Activated CD4-positive, alpha-beta T cell treated with anti-CD3 and anti-CD28 coated beads, Interleukin-2, amount 10 ng/mL, durations not matched to agents 24 days and 14 days (primary cell): ENCODE measurements at places on chromosomes 4 and X.

GRCh38 chrX:69424161-69424560 lies 80.0 kb upstream of the NALF2 start:
- DNase-seq, result no peak

DNA sequence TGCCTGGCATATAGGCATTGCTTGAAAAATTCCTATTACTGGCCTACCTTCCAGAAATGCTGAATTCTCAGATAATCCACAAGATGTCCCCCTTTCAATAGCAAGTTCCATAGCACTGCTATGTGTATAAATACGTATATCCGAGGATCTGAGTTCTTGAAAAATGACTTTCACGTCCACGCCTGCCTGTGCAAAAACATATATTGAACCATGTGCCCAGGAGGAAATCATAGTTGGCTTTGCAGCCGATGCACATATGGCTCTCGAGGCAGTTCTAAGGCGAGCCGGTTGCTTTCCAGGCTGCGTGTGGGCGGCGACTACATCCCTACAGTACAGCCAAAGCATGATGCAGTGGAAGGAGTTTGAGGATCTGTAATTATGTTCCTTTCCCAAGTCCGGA lies 55.4 kb upstream of the ESX1 start:
- DNase-seq, result no peak

- peak; percentile 65 for DNase-seq
These were observed 2375.8 kb upstream of the TENM3 start for GRCh38 chr4:179867300-179867878.

- DNase-seq, result no peak
These were observed 59.5 kb downstream of the RXFP1 start for GRCh38 chr4:158581161-158581560.

GRCh38 chr4:74714611-74715130 lies 79.7 kb downstream of the BTC start:
- DNase-seq, result no peak

GRCh38 chr4:53653484-53654053 lies 62.3 kb upstream of the LNX1 start:
- DNase-seq, result no peak

DNA sequence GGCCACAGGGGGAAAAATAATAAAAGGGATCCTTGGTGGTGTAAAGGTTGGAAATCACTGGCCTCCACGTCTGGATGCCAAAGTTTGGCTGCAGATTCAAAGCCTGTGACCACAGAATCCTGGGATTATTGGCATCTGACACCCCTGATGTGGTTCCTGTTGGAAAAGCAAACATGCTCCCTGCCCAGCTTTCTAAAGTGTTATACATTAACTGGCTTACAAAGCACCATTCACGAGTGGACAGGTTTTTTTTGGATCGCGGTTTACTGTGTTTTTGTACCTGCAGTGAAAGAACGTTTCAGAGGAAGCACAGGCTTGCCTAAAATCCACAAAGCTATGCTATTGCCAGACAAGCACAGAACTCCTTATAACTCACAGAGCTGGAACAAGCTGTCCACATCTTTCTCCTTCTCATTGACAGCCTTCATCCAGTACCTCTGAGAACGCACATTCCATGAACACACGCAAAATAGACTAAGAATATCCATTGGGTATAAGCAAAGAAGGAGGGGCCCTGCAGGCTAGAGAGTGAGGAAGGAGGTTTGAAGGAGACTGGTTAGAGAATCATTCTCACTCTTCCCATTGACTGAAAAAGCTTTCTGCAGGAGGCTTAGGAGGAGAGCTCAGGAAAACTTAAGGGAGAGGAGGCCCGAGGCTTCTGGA lies 14.5 kb upstream of the CAPN6 start:
- no peak for DNase-seq

DNA sequence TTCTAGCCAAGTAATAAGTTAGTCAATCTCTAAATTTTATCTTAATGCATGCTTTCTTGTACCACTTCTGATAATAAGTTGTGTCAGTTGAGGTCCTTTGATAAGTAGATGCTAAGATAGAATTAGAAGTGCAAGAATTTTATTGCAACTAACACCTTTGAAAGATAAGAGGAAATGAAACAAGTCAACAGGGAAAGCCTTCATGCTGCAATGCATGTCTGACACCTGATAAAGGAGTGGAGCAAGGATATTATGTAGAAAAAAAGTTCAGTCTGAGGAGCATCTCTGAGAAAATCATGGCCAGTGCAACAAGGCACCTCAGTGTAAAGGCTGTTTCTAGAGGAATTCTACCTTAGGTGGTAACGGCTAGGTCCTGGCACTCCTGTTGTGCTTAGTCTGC lies 210.7 kb upstream of the PPP1R2C start:
- no peak for DNase-seq

GRCh38 chr4:107183155-107183774 lies 147.2 kb upstream of the DKK2 start:
- DNase-seq, result peak; percentile 65

DNA sequence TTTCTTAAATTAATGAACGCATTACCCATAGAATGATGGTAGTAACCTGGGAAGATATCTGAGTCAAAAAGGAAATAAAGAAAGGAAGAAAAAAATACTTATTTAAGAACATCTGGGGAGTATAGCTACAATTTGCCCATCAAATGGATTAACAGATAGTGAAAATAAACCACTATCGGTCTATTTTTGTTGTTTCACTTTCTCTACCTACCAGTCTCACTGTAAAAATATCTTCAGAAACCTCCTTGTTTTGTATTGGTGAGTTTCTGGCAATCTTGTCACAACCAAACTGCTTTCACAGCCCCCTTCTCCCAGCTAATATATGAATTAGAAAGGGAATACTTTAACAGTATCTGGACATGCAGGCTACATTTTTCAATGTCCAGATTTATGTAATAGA lies 783.5 kb downstream of the STPG2 start:
- no peak for DNase-seq

- DNase-seq, result peak; percentile 82
These were observed 119.5 kb upstream of the AFF2 start for GRCh38 chrX:148380650-148381561.

DNA sequence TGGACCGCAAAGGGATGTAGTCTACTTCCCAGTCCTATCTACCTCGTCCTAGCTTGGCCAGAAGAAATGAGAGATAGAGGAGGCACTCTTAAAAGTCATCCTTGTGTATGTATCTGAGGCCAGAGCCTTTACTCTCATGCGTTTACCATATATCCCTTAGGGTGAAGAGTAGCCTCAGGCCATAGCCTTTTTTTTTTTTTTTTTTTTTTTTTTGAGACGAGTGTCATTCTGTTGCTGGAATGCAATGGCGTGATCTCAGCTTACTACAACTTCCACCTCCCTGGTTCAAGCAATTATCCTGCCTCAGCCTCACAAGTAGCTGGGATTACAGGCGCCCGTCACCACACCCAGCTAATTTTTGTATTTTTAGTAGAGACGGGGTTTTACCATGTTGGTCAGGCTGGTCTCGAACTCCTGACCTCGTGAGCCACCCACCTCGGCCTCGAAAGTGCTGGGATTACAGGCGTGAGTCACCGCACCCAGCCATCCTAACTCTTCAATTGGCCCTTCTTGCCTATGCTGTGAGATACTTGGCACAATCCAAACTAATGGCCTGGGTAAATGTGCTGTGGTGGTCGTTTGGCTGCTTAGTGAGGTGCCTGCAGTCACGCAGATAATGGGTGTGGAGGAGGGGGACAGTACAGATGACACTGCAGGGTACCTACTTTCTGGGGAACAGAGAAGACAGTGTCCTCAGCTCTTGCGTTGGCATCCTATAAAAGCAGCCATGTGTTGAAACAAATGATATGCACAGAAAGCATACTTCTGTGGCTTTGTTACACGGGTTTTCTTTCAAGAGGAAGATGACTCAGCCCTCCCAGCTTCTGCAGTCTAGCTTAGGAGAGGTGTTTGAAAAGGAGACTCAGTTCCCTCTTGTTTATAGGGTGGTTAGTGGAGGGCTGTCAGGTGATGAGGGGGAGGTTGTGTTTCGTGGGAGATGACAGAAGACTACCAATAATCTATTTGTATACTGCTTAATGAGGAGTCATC lies 10.4 kb upstream of the DGAT2L6 start:
- DNase-seq, result peak; percentile 54

- no peak for DNase-seq
These were observed 136.2 kb downstream of the KIT start for GRCh38 chr4:54793856-54794422.

DNA sequence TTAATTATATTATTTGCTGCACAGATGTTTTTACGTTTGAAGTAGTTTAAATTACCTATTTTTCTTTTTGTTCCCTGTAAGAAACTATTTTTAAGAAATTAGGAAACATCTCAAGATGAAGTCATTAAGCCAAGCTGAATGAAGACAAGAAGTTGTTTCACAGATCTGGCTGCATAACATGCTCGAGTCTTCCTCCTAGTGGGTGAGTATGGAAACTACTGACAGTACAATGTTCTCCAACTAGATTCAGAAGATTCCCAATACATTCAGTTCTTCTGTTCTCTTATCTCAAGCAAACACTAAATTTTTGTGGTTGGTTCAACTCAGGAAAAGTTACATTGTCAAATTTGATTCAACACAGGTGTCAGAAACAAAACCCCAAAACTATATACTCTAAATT lies 256.8 kb upstream of the VCX start:
- no peak for DNase-seq

DNA sequence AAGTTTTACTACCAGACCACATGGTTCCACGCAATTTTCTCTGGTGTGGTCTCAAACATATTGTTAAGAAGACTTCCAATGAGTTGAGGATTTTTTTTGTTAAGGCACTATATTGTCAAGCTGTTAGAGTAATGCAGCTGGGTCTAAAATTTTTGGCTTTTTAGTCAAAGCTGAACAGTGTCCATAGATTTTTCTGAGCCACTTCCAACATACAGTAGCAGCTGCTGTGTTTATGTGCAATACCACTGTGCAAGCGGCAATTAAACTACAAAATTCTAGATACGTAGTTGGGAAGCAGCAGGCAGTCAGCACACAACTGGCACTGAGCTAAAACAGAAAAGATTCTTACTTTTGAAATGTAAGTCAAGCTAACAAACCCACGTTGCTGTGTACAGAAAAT lies 1551.1 kb upstream of the AGA start:
- no peak for DNase-seq

GRCh38 chr4:17667253-17667652 lies 52.8 kb downstream of the MED28 start:
- no peak for DNase-seq

GRCh38 chrX:39883666-39884065 lies 214.1 kb downstream of the BCOR start:
- peak; percentile 68 for DNase-seq

- no peak for DNase-seq
These were observed 703.5 kb upstream of the GRID2 start for GRCh38 chr4:91600301-91600700.

DNA sequence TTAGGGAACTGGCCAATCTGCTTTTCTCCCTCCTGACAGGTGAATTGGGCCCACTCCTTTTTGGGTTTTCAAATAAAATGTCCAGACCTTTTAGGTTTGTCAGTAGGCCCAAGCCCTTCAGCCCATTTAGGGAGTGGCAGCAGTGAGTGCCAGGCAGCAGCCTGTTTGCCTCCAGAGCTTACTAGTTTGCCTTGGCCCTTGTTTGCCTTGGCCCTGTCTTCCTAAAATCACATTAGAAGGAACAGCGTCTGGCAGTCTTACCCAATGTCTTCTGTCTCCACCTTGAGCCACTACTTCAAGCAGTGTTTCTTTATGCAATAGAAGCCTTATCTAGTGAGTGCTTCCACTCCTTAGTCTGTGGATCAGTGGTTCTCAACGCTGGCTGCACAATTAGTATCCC lies 117.1 kb downstream of the TMEM164 start:
- DNase-seq, result no peak

DNA sequence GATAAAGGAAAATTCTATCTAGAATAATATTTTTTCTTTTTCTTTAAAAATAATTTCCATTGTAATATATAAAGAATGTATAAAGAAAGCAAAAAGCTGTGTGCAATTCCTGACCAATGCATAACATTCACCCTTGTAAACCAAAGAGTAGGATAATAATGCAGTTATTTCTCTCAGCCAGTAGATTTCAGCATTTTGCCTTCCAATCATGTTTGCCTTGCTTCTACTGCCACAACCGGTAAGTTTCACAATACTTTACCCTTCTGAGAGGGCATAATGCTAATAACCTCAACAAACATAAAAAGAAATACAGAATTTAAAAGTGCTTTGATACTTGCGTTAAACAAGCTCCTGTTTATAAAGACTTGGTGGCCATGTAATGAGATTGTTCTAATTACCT lies 59.9 kb downstream of the CHIC2 start:
- DNase-seq, result no peak

DNA sequence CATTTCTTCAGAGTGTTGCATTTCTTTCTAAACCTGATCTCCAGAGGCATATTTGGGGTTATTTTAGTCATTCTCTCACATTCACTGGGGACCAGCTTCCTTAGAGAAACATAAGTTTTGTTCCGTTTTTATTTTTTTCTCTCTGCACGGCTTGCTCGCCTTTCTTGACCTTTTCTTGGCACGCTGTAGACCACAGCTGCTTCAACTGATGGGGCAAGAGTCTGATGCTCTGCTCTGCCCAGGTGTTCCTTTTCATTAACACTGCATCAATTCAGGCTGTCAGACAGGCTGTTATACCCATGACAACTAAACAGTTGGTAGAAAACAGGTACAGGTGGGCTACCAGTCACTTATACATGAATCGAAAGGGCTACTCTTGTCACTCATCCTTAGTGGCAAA lies 682.2 kb upstream of the DIAPH2 start:
- no peak for DNase-seq

- DNase-seq, result peak; percentile 71
These were observed 33.8 kb downstream of the LONRF3 start for GRCh38 chrX:119008110-119008744.

DNA sequence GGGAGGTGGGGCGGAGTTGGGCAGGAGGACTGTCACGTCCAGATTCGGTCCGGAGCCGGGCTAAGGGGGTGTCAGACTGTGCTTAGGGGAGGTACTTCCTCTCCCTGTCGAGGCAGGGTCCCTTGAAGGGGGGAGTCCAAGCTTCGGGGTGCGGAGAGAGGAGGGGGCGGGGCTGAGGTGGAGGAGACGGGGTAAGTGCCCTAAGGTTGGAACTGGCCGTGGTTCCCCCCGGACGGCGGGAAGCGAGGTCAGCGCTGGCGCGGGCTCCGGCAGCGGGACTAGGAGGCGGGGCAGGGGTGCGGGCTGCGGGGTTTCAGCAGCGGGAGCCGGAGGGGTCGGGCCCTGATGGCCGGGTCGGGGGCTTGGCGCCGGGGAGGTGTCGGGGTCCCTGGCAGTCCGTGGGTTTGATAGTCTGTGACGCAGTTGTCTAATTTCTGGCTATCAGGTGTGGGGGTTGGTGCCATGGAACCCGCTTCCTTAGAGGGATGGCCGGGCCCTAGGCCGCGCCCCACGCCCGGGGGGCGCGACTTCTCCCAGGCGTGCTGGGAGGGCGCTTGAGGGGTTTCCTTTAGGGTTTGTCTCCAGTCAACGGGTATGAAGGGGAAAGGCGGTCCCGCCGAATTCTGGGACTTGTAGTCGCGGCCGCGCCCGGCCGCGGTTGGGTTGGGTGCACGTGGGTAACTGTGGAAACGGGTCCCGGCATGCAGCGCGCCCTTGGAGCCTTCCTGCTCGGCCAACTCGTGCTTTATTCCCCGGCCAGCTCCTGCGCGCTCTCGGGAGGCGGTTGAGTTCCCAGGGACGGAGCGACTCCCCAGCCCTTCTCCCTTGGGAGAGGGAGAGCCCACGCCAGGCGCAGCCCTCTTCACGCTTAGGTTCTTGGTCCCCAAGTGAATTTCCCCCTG lies 1.5 kb downstream of the DCUN1D4 start:
- peak; percentile 94 for DNase-seq
